SJSA1 (cell line): ENCODE measurements at places on chromosomes 12 and 14. TPM values are rescaled to one million over a fixed set of nuclear protein-coding genes. Genes with fewer than 3 reads are reported as not detected.

Gene KRT6C
- total RNA-seq, result not detected in 2 replicates

Gene RASSF8
- 43.5 and 65.0 TPM in 2 replicates for total RNA-seq

Gene ZBTB42
- total RNA-seq, result 1.4 and 6.7 TPM in 2 replicates

Gene EXOC3L4
- total RNA-seq, result 0.50 TPM in 1 of 2 replicates, not detected in the other

Gene PTPRQ
- 0.47 and 1.1 TPM in 2 replicates for total RNA-seq

Gene HPD
- 0.11 TPM in 1 of 2 replicates, not detected in the other for total RNA-seq

Gene UBE2N
- 103 and 123 TPM in 2 replicates for total RNA-seq

GRCh38 chr12:116497051-116497591, 62.1 kb upstream of the MAP1LC3B2 start:
- no peak overlapping the region for H3K4me3 ChIP-seq
- no peaks in the 10 kb centered on the region for H3K36me3 ChIP-seq
- DNase-seq, result no peak
- peaks cover 10% of the 10 kb centered on the region for H3K4me1 ChIP-seq
- H3K27me3 ChIP-seq, result no peaks in the 10 kb centered on the region

- no peaks in the 10 kb centered on the region for H3K36me3 ChIP-seq
- H3K27me3 ChIP-seq, result no peaks in the 10 kb centered on the region
- no peak for DNase-seq
- no peak overlapping the region for H3K27ac ChIP-seq
Observed at GRCh38 chr12:132426349-132427173, 63.4 kb upstream of the FBRSL1 start.

GRCh38 chr14:67269298-67270060, 28.2 kb downstream of the PALS1 start:
- DNase-seq, result peak; percentile 9
- peaks cover 9% of the 10 kb centered on the region; the same call in 1 of the 2 replicates for H3K4me1 ChIP-seq
- peaks cover 17% of the 10 kb centered on the region for H3K36me3 ChIP-seq
- H3K27me3 ChIP-seq, result no peaks in the 10 kb centered on the region
- H3K4me3 ChIP-seq, result no peak overlapping the region
- peak overlapping the region; percentile 33; the same call in 1 of the 2 replicates for H3K27ac ChIP-seq

- H3K4me3 ChIP-seq, result no peak overlapping the region
- H3K36me3 ChIP-seq, result no peaks in the 10 kb centered on the region
- DNase-seq, result peak; percentile 79
- H3K27ac ChIP-seq, result no peak overlapping the region
Observed at GRCh38 chr12:62976110-62976662, 41.2 kb upstream of the PPM1H start.

- H3K27ac ChIP-seq, result peak overlapping the region; percentile 32; the same call in 1 of the 2 replicates
- H3K36me3 ChIP-seq, result no peaks in the 10 kb centered on the region
- DNase-seq, result no peak
- H3K4me3 ChIP-seq, result no peak overlapping the region
- H3K27me3 ChIP-seq, result no peaks in the 10 kb centered on the region
Observed at GRCh38 chr14:61212546-61212945, 68.6 kb downstream of the TMEM30B start.

DNA sequence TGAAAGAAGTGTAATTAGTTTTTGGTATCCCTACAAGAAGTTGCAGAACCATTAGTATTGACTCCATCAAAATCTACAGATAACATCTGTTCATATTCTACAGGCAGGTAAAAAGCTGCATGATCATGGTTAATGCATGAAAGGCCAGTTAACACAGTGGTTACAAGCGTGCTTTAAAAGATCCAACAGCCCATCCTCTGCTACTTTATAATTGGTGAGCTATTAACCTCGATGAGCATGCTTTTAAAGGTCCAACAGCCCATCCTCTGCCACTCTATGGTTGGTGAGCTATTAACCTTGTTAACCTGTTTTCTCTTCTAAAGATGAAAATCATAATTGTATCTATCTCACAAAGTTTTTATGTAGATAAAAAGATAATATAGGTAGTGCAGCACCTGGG, 289.3 kb downstream of the DUSP6 start:
- no peaks in the 10 kb centered on the region for H3K36me3 ChIP-seq
- no peak overlapping the region for H3K4me3 ChIP-seq
- H3K4me1 ChIP-seq, result 0 out of 2 replicates have a peak, but pooled peaks cover 2% of the 10 kb centered on the region
- DNase-seq, result no peak
- no peaks in the 10 kb centered on the region for H3K27me3 ChIP-seq
- no peak overlapping the region for H3K27ac ChIP-seq

GRCh38 chr12:120346681-120347080, 19.1 kb upstream of the PLA2G1B start:
- DNase-seq, result no peak
- no peaks in the 10 kb centered on the region for H3K4me1 ChIP-seq
- no peak overlapping the region for H3K4me3 ChIP-seq
- no peaks in the 10 kb centered on the region for H3K27me3 ChIP-seq
- no peak overlapping the region for H3K27ac ChIP-seq
- no peaks in the 10 kb centered on the region for H3K36me3 ChIP-seq

DNA sequence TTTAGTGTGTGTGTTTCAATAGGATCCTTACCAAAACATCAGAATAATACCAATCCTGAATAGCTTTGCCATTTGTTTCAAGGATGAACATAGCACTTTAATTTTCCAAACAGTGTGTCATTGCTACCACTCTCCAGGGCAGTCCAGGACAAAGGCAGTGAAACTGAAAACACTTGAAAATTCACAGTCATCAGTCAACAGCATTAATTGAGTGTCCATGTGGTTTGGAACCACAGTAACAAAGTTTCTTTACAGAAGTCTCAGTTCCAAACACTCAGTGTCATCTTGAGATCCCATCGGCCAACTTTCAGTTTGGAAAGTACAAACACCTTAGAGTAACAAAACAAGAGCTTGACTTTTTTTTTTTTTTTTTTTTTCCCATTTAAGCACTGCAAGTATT, 228.4 kb upstream of the SOX5 start:
- no peaks in the 10 kb centered on the region for H3K27me3 ChIP-seq
- no peak overlapping the region for H3K27ac ChIP-seq
- no peak overlapping the region for H3K4me3 ChIP-seq
- H3K4me1 ChIP-seq, result no peaks in the 10 kb centered on the region
- H3K36me3 ChIP-seq, result no peaks in the 10 kb centered on the region
